Neural progenitor cell (in vitro differentiated cells): ENCODE measurements at places on chromosomes 11 and 22.

GRCh38 chr11:67286621-67287333 lies 2.3 kb upstream of the ANKRD13D start:
- no peak for DNase-seq

GRCh38 chr11:96647621-96648020 lies 257.8 kb downstream of the JRKL start:
- peak; percentile 13 for DNase-seq

DNA sequence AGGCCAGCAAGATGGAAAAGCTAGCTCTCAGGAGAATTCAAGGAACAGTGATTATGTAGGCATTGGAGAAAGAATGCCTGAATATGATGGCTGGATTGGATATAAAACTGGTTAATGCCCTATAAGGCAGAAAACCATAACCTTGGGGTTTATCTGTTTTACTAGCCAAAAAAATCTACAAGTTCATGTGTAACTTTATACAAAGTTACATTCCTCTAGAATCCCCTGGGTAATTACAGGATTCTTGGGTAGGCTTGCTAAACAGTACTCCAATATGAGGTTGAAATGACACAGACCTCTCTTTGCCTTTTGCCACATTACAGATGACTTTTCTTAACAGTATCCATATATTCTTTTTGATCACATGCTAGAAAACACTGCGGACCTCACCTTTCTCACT lies 26.0 kb downstream of the TSPAN18 start:
- DNase-seq: no peak

GRCh38 chr11:73384531-73384871 lies 8.3 kb downstream of the RELT start:
- no peak for DNase-seq

DNA sequence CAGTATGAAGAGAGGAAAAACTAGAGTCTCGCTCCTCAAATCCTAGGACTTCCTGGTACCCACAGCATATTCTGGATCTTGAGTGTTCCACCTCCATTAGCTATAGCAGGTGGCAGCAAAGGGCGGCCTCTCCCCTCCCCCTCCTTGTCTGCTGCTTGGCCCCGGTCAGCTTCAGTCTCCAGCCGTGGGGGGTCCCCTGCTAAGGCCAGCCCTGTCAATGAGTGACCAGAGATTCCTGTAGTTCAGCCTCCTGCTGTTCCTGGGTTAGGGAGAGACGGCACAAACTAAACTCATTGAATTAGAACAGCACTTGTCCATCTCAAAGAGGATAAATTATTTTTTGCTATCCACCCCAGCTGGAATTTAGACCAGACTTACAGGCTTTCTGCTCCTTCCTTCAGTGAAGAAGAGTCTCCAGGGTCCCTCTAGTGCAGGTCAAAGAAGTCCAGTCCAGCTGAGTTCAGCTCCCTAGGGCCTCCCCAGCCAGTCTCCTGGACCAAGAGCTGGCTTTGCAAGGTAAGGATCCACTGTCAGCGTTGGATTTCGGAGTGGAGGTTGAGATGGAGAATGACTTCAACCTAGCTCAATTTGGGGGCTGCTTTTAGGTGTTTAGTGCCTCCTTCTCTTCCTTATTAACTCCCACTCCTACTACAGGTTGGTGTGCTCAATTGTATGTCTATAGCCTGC lies 1.1 kb upstream of the PHLDB1 start:
- DNase-seq: peak; percentile 52

GRCh38 chr22:31086703-31087330 lies 5.7 kb downstream of the SMTN start:
- no peak for DNase-seq

DNA sequence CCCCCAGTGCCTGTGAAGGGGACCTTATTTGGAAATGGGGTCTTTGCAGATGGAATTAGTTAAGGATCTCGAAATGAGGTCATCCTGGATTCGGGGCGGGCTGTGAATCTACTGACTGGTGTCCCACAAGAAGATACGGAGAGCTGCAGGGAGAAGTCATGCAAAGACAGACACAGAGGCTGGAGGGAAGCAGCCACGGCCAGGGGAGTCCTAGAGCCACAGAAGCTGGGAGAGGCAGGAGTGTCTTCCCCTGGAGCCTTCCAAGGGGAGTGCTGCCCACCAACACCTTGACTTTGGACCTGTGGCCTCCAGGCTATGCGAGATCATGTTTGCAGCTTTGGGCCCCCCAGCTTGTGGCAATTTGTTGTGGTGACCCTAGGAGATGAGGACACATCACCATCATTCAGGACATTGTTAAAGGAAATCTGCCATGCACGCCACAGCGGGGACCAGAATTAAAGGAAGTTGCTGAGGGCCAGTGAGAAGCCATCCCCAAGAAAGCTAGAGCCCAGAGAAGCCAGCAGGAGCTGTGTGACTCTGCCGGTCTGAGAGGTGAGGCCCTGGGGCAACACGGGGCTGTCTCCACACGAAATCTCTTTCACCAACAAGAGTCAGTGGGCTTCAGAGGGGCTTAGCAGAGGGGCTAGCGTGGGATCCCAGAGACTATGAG lies 434.7 kb downstream of the BRD1 start:
- no peak for DNase-seq

DNA sequence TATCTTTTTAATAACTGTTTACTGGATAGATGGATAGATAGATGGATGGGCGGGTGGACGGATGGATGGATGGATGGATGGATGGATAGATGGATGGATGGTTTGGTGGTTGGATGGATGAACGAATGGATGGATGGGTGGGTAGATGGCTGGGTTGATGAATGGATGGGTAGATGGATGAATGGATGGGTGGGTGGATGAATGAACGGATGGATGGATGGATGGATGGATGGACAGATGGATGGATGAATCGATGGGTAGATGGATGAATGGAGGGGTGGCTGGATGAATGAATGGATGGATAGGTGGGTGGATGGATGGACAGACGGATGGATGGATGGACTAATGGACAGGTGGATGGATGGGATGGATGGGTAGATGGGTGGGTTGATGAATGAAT lies 13.8 kb upstream of the SLC22A12 start:
- DNase-seq: no peak

- peak; percentile 75 for DNase-seq
These were observed 104.7 kb downstream of the KIAA1671 start for GRCh38 chr22:25057013-25057881.

- no peak for DNase-seq
These were observed 91.9 kb downstream of the WT1 start for GRCh38 chr11:32343325-32344008.
